GM12865 (cell line): ENCODE measurements at places on chromosomes 5 and 9.

DNA sequence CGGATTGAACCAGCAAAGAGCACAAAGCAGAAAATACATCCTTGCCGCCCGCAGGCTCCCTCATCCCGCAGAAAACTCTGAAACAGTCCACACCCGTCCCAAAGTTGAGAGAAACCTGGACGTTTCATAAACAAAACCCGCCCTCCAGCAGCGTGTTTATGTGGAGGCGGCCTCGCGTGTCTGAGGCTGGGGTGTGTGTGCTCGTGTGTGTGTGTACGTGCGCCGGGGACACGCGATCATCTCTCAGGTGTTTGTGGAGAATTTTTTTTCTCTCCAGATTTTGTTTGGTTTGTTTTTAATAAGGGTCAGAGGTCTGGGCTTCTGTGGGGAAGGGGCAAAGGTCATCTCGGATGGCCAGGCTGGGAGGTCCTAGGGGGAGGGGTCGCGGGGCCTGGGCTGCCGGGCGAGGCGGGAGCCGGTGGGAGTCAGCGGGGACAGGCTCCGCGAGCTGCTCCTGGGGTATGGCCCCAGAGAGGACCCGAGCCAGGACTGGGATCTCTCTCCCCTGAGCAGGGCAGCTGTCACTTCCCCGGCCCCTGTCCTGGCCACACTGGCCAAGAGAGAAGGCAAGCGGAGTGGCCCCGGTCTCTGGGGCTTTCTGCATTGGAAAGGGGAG lies 206.4 kb downstream of the C9orf50 start:
- no peak for DNase-seq

- DNase-seq: no peak
Measured at GRCh38 chr5:139900546-139901250, 105.1 kb downstream of the PSD2 start.

DNA sequence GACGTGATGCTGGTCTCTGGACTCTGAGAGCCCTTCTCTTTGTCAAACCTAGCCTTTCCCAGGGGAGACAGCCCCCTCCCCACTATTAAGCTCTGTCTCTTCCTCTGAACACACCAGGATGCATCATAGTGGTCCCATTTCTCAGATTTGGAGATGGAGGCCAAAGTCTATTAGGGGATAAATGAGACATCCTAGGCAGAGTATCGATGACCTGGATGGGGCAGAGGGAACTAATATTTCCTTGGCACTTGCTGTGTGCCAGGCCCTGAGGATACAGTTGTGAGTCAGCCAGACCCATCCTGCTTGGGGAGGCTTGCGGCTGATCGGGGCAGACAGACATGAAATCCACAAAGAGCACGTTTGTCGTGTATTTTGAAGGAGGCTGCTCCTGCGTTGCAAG lies 5.2 kb downstream of the DNM1 start:
- DNase-seq: no peak

DNA sequence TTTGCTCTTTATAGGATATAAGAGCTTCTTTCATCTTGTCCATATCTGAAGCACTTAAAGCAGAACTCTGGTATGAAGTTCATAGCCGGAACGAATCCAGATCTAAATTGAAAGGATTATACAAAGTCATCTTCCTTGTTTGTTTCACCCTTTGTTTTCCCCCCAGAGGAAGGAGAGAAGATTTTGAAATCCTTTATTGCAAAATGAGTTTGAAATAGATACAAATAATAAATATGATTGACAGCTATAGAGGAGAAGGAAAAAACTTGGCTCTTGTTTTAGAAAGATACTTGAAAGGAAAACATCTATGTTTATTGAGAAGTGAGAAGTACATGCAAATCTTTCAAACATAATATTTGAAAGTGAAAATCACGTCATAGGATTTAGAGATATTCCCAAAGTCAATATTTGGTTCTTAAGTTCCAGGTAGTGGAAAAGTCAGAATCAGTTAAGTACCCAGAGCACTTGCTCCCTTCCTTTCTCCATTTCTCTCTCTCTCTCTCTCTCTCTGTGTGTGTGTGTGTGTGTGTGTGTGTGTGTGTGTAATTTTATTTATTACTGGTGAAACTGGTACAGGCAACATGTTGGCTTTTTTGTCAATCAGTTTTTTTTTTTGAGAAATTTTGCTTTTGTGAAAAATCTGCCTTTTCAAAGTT lies 27.2 kb downstream of the PAM start:
- no peak for DNase-seq

GRCh38 chr5:10310066-10310779 lies 2.5 kb upstream of the CMBL start:
- DNase-seq: no peak

DNA sequence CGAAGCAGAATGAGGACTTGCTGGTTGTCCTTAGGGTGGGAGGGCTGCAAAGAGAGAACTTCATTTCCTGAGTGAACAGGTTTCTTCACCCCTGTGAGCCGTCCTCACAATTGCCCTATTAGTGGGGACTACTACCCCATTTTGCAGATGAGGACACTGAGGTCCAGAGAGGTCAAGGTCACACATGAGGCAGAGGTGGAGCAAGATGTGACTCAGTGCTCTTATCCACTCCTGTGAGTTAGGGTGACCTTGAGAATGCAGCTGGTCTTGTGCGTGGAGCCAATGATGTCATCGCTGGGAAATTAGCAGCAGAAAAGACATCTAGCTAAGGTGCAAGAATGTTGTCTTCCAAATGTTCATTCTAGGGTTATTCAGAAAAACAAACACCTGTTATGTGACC lies 26.9 kb downstream of the GPRIN1 start:
- DNase-seq: no peak

DNA sequence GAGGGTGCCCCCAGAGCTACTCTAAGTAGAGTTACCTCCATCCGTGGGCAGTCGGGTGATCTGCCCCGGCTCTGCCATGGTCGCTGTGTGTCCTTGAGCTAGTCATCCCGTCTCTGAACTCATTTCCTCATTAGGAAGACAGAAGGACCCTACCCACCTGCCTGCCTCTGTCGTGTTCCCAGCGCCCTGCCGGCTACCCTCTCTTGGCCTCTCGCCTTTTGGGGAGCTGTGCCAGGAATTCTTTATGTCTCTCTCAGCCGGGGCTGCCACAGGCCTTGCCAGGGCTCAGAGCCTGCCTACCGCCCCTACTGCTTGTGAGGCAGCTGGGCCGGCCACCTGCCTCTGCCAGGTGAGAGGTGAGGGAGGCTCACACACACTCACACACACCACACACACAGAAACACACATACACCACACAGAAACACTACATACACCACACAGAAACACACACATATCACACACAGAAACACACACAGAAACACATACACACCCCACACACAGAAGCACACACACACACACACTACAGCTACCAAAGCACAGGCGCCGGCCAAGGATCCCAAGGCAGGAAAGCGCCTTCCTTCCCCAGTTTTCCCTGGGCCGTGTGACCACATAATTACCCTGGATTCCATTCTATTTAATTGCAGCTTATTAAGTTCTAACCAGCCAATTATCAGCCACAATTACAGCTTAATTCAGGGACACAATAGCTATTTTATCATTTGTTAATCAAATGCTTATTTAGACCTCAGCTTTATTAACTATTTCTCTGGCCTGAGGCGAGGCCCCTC lies 41.7 kb downstream of the UNC5A start:
- no peak for DNase-seq

DNA sequence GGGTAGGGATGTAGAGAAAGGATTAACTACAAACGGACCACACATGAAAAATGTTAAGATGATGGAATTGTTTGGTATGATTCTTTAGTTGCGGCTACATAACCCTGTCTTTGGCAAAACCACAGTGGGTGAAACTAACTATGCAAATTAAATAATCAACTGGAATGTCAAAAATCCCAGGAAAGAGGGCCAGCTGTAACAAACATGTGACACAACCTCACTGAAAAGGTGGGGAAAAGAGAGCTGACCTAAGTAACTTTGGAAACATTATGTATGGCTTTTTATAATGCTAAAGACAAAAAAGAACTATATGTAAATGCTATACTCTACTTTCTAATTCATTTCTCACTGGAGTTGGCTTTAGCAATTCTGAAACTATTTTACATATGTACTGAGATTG lies 252.0 kb downstream of the MRPS30 start:
- no peak for DNase-seq

- peak; percentile 55 for DNase-seq
Measured at GRCh38 chr5:40401284-40402006, 278.3 kb upstream of the PTGER4 start.

GRCh38 chr5:180071531-180072255 lies at the start of gene RNF130:
Gene RNF130 (minus strand): TSS chr5:180071759. CDS start chr5:180071702, 57 bp downstream.
- peak; percentile 45 for DNase-seq

DNA sequence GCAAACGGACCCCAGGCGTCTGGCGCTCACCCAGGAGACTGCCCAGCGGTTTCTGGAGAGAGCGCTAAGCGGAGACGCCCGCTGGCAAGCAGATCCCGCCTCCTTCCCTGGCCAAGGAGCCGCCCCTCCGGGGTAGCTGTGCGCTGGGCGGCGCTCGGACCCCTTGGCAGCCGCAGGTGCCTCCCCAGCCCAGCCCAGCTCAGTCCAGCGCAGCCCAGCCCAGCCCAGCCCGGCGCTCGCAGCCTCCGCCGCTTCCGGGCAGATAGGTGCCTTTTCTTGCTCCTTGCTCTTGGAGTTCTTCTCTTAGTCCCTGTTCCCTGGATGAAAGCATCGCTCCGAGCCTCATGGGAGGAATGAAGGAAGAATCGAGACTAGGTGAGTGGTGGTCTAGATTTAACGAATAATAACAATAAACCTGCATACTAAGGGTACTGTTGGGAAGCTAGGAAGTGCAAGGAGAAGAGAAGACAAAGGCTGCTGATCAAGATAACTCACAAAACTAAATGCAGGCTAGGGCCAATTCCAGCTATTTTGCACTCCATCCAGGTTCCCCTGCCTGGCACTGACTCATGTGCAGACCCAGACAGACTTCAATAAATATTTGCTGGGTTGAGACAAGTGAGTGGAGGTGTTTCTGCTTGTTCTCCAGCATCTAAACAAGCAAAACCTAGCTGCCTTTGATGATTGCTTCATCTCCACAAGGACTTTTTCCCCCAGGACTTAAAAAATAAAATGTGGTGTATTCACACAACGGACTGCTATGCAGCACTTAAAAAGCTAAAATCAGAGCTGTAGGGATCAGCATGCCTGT lies at the start of gene STK32A:
Gene STK32A, plus strand, starts transcription at position 202 of the 811 bp plus-strand sequence. CDS start 4,609 bp downstream, outside the sequence.
- DNase-seq: no peak

- DNase-seq: no peak
Measured at GRCh38 chr9:136104488-136104800, 9.4 kb upstream of the NACC2 start.

DNA sequence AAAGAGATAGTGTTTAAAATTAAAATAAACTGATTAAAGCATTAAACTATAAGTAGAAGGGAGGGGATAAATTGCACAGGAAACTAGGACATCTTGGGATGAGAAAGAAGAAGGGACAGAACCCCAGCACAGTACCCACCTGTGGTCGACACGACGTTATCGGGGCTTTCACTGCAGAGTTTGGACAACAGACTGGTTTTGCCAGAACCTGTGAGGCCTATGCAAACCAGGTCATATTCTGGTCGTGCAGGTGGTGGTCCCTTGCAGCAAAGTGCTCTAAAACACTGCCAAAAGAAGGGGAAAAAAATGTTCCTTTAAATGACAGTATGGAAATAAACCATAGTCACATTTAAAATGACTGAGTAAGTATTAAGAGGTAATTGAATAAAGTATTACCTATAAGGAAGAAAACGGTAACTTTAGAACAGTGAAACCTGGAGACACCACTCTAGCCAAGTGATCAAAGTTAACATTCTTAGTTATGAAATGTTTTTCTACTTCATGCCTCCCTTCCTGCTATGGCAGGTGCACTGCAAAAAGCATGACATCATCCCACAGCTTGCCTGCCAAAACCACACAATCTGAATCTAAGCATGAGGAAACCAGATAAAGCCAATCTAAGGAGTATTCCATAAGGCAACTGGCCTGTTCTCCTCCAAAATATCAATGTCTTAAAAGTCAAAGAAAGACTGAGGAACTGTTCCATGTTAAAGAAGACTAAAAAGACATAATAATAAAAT lies 138.6 kb downstream of the ARL15 start:
- DNase-seq: no peak

GRCh38 chr5:149651686-149652085 lies 70.4 kb downstream of the ARHGEF37 start:
- DNase-seq: no peak

DNA sequence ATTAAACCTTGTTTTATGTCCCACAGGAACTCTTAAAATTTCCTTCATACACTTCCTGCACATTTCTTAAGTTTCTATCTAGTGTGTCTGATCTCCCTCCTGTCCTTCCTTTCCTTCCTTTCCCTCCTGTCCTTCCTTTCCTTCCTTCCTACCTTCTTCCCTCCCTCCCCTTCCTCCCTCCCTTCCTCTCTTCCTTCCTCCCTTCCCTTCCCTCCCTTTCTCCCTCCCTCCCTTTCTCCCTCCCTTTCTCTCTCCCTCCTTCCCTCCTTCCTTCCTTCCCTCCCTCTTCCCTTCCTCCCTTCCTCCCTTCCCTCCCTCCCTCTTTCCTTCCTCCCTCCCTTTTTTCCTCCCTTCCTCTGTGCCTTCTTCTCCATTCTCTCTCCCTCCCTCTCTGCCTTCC lies 414.9 kb downstream of the ENC1 start:
- no peak for DNase-seq

DNA sequence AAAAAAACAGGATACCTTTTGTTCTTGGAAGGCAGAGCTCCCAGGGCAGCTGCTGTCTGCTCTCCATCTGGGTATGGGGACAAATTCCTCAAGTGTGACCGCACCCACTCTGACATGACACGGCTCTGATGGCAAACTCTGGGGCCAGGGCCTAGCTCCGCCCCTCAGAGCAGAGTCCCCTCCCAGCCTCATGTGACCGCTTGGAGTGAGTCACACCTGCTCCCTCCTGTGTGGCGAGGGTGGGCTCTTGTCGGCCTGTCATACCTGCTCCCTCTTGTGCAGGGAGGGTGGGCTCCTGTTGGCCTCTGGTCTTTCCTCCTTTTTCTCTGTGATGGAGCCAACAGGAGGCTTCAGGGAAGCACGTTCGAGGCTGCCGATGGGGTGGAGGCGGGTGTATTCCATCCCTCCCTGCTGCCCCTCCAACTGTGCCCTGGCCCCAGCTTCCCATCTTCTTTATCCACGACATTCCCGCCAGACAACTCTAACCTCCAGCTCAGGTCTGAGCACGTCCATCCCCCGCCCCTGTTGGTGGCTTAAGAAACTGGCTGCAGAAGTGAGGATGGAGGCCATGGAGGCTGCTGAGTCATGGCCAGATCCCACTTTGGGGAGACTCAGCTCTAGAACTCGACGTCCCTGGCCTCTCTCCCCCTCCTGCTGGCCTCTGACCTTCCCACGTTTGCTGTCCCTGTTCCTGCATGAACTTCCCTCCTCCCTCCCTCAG lies 65.3 kb downstream of the OLFM1 start:
- no peak for DNase-seq

- DNase-seq: no peak
Measured at GRCh38 chr5:165370794-165371193, 1865.4 kb downstream of the MAT2B start.

GRCh38 chr5:140035881-140036280 lies 7.2 kb downstream of the NRG2 start:
- DNase-seq: no peak

DNA sequence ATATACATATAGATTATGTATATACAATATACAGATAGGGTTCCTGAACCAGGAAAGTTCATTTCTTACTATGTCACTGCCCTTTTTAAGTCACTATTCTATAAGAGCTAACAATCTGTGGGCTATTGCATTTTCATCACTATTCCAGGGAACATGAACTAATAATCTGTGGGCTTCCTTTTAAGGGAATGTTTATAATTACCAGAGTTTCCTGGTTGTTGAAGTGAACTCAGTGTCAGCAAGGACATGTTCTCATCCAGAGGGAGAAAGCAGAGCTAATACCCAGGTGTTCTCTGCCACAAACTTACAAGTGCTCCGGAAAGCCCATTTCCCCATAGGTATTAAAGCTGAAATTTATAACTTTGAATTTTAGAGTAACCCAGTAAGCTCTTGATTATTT lies 69.6 kb downstream of the CWC27 start:
- no peak for DNase-seq

GRCh38 chr9:76912636-76913275 lies 6.8 kb upstream of the PRUNE2 start:
- peak; percentile 10 for DNase-seq
